ENCODE measurements at places on chromosomes 5 and 9.
A peak's percentile ranks its signal among the peaks of the same experiment; 100 is the strongest.

DNA sequence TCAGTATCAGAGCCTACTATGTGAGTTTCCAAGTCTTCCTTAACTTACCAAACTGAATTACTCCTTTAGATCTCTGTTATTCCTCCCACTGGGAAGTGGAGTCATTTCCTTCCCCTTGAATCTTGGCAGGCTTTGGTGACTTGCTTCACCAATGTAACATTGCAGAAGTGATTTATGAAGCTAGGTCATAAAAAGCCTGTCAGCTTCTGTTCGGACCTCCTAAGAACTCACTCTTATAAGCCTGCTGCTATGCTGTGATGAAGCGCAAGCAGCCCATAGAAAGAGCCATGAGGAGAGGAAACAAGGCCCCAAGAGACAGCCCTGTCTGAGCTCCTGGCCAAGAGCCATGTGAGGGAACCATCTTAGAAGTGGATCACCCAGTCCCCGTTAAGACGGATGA lies 14.2 kb upstream of the FOXB2 start:
- peak; percentile 72 for DNase-seq

- DNase-seq = no peak
These were observed 20.0 kb downstream of the ANKH start for GRCh38 chr5:14851597-14851996.

- no peak for DNase-seq
These were observed 220.0 kb downstream of the KDM4C start for GRCh38 chr9:6977761-6978160.

- no peak for DNase-seq
These were observed 41.8 kb downstream of the RAPGEF1 start for GRCh38 chr9:131697908-131698617.

DNA sequence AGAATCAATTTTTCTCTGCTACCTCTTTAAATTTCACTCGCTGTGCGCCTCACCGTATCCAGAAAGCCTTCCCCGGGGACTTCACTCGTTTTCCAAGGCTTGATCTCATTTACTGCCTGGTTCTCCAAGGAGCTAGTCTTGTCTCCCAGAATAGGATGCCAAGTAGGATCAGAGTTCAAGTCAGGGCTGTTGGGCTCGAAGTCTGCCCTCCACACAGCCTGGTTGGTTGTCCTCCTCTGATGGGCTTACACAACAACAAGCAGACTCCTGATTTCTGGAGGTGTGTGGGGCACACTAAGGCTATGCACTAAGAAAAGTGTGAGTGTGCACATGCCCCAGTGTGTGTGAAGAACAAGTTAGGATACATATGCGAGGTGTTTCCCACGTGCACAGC lies 14.0 kb upstream of the TNIP1 start:
- peak; percentile 78 for DNase-seq

DNA sequence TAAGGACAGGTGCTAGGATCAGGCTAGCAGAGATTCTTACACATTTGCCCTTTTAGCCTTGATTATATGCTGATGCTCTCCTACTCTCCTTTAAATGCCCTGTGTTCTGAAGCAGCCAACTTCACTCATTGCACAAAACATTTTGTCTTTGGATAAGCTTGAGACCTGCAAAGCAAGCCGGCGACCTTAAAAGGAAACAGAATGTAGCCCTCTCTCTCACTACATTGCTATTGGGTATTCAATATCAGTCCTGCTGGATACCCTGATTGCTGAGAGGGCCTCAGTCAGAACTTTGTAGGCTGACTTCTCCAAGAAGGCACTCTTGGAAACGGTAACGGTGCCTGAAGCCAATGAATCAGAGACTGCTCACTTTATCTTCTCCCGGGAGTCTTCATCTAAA lies 528.9 kb downstream of the DTWD2 start:
- no peak for DNase-seq

- DNase-seq = no peak
These were observed 16.5 kb downstream of the FBXL7 start for GRCh38 chr5:15516486-15516885.

- no peak for DNase-seq
These were observed 42.2 kb downstream of the ERP44 start for GRCh38 chr9:100056561-100056960.

DNA sequence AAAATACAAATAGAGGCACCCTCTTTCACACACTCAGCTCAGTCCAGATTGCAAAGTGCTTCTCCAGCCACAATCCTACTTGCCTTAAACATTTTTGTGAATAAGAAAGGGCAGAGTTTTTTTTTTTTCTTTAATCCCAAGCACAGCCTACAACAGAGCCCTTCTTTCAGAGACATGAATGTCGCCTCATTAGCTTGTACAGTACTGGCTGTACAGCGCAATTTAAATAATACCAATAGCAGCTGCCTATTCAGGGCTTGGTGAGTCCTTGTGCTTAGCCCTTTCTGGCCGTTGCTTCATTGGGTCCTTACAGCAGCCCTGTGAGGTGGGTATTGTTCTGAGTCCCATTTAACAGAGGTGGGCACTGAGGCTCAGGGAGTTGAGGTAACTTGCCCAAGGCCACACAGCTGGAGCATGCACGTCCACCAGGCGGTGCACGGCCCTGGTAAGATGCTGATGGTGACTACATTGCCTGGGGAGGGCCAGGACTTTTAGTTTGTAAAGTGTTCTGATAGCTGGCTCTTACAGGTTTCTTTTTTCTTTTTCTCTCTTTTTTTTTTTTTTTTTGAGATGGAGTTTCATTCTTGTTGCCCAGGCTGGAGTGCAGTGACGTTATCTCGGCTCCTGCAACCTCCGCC lies 23.1 kb downstream of the NDST1 start:
- no peak for DNase-seq

GRCh38 chr9:70415041-70415440 lies 584 bp upstream of the KLF9 start:
- no peak for DNase-seq

GRCh38 chr5:32159328-32160072 lies 14.6 kb downstream of the GOLPH3 start:
- no peak for DNase-seq

All from fibroblast of mammary gland (primary cell).